ENCODE measurements at places on chromosomes 11 and 22.

- no peak for DNase-seq
Measured at GRCh38 chr22:40834619-40835018, 15.5 kb upstream of the SLC25A17 start.

GRCh38 chr11:14229472-14229871 is 129.5 kb downstream of the RRAS2 start:
- DNase-seq: no peak

GRCh38 chr11:66743271-66743968 is 14.4 kb upstream of the SPTBN2 start:
- DNase-seq: no peak

DNA sequence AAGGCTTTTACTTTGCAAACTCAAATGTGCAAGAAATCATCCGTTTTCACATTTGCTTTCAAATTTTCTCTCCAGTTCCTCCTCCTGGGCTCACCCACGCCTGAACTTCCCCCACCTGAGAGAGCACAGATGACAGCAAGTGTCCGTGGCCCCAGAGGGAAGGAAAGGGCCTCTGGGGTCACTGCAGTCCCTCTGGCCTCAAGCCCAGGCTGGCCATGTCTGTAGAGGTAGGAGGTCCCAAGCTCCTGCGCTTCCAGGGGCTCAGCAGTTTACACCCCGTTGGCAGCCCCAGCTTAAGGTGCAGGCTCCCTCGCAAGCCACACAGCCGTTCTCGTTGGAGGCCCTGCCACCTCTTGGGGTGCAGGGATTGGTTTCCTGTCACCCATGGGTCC is 40.5 kb upstream of the PRDM11 start:
- DNase-seq: no peak

DNA sequence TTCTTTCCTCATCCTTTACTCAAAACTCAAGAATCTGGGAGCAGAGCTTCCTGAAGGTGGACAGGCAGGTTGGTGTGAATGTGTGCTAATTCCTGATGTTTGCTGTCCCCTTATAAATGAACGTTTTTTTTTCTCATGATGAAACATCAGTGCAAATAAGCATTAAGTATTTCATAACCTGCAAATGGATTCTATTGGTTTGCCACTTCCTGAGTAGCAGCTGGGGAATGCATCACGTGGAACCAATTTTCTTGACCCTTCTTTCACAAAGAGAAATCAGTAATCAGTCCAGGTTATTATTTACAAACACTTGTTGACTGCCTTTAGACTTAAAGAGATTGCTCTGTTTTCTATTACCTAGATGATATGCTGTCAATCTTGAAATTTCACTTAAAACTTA is 40.1 kb upstream of the SCN3B start:
- no peak for DNase-seq

DNA sequence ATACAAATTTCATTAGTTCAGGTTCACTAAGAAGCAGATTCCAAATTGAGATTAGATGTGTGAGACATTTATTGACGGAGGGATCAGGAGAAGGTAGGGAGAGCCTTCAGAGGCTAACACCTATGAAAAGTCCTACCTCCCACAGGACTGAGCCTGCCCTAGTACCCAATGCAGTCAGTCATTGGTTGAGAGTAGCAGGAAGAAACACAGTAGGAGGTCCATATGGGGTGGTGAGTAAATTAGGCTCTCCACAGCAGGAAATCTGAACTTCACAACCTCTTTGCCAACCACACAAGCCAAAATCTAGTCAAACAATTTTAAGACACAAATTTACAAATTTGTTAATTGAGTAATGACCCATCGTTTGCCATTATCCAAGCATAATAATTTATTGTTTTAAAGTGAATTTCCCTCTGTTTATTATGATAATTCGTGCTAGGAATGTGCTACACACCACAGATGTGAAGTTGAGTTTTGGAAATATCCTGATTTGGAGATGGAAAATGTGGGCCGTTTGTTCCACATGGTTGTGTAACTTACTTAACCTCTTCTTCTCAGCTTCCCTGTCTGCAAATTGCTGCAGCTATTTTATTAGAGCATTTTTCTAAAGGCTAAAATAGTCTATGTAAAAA is 542.1 kb downstream of the ETS1 start:
- DNase-seq: no peak

DNA sequence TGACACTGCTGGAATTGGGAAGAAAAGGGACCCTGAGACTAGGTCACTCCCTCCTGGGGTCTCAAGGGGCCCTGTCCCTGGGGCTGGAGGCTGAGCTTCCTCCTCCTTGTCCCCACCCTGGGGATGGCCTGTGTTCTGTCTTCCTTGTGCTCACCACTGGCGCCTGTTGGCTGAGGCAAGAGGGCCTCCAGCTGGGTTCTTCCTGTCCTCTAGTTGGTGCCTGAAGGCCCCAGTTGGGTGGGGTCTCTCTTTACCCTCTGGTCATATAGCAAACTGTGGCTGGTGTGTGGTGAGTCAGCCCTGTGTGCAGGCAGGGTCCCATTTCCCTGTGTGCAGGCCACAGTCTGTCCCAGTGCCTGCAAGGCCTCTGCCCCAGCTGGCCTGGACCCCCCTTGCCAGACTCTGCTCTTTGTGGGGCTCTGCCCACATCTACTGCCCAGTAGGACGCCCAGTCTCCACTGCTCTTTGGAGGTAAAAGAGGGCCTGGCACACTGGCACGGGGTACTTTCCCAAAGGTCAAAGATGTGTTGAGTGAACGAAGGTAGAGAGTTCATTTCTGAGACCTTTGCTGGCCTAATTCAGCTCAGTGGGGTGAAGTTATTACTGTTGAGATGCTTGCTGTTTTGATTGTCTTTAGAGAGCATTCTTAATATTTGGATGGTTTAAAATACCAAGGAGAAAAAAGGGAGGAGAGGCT is 55.1 kb upstream of the CLDN5 start:
- DNase-seq: no peak

- no peak for DNase-seq
Measured at GRCh38 chr11:123137431-123138224, 57.4 kb downstream of the CLMP start.

DNA sequence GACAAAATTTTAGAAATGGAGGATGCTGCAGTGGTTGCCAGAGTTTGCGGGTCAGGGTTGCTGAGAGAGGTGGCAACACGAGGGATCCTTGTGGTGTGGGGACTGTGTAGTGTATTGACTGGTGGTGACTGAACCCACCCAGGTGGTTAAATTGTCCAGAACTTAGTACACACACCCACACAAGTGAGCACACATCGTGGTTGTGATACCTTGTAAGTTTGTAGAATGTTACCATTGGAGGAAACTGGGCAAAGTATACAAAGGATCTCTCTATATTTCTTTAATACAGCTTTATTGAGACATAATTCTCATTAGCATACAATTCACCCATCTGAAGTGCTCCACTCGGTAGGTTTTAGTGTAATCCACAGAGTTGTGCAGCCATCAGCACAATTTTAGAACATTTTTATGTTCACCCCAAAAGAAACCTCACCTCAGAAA is 56.1 kb downstream of the MED15 start:
- DNase-seq: no peak

- DNase-seq: no peak
Measured at GRCh38 chr11:34358258-34358727, 483 bp upstream of the ABTB2 start.

- peak; percentile 60 for DNase-seq
Measured at GRCh38 chr11:126989942-126990715, 10.4 kb downstream of the KIRREL3 start.

DNA sequence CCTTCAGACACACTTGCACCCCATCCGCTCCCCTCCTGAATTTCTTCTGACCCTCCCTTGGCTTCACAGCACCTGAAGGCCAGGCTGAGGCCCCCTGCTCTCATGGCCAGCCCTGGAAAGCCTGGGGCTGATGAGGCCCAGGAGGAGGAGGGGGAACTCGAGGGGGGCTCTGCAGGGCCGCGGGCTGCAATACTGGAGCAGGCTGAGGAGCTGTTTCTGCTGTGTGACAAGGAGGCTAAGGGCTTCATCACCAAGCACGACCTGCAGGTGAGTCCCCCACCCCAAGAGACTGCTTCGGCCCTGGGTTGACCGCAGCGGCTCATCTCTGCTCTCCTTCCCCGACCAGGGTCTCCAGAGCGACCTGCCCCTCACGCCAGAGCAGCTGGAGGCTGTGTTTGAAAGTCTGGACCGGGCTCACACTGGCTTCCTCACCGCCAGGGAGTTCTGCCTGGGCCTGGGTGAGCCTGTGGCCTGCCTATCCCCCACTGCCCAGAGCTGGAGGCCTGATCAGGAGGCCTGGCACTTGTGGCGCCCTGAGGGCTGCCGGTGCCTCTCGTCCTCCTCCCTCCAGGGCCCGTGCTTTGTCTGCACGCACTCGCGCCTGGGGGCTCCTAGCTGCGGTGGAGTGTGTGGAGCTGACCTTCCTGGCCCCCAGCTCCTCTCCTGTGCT is 922 bp downstream of the CRACR2B start:
- DNase-seq: no peak

- peak; percentile 70 for DNase-seq
Measured at GRCh38 chr11:9601037-9601875, 27.8 kb downstream of the WEE1 start.

DNA sequence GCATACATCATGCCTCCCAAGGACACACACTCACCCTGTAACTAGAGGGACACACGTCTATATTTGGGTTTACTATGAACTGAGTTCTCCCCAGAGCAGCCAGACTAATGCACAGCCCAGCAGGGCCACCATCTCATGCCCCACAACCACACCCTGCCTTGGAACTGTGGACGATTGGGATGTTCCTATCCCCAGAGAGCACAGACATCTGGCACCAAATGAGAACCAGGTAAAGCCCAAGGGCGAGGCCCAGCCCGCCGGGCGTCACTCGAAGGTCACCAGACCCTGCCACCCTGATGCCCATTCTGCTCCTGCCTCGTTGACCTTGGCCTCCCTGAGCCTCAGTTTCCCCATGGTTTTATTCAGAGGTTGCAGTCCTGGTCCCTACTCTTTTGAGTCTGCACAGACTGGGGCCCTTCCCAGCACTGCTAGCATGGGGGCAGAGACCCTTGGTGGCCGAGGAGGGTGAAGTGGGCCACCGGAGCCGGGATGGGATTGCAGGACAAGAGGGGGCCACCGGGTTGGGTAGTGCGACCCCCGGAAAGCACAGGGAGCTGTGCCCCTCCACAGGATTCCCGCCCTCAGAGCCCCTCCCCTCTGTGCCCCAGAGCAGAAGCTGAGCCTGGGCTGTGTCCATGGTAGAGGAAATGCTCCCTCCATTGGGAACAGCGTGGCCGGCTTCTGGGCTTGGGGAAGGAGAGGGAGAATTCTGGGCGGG is 56.8 kb downstream of the IGLL5 start:
- DNase-seq: no peak

DNA sequence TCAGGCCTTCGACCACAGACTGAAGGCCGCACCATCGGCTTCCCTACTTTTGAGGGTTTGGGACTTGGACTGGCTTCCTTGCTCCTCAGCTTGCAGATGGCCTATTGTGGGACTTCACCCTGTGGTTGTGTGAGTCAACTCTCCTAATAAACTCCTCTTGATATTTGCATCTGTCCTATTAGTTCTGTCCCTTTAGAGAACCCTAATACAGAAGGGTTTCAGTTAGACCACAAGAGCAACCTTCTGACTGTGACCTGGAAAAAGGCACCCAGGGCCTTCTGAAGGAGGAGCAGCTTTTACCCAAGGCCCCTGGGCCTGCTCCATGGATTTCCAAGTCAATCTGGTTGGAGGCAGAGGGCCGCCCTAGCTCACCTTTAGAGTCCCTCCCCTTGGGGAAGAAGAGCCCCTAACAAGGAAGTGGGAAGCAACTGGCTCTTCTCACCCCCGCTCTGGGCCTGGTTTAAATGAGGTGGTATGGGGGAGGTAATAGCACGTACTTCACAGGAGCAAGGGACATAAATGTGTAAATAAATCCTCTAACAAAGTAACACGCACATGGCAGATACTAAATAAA is 11.2 kb upstream of the CHST1 start:
- no peak for DNase-seq

- no peak for DNase-seq
Measured at GRCh38 chr11:87926250-87926970, 248.8 kb downstream of the RAB38 start.

- no peak for DNase-seq
Measured at GRCh38 chr11:34575671-34576070, 45.2 kb upstream of the EHF start.

DNA sequence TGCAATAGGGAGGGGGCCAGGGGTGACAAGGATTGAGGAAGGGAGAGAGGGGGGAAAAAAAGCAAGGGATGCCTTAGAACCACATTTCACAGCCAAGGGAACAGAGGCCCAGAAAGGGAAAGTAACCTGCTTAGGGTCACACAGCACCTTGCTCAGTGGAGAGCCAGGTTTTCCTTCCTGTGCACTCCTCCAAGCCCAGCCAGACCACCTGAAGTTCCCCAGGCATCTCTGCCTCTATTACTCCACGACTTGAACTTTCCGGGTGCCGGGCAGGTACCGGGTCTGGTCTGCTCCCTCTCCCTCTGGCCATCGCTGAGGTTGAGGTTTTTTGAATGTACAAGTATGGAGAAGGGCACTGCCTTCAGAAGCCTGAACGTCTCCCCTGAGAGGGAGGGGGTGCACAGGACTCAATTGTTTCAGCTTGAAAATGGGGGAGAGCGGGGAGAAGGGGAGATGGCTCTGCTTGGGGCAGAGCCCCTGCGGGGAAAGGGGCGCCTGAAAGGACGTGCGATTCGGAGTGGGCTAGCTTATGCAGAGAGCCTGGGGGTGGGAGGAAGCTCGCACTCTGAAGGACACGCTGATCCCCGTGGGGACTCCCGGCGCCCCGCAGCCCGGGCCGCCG is 516 bp upstream of the SERPINH1 start:
- no peak for DNase-seq

GRCh38 chr22:41888627-41889200 is 26.2 kb downstream of the SHISA8 start:
- no peak for DNase-seq

DNA sequence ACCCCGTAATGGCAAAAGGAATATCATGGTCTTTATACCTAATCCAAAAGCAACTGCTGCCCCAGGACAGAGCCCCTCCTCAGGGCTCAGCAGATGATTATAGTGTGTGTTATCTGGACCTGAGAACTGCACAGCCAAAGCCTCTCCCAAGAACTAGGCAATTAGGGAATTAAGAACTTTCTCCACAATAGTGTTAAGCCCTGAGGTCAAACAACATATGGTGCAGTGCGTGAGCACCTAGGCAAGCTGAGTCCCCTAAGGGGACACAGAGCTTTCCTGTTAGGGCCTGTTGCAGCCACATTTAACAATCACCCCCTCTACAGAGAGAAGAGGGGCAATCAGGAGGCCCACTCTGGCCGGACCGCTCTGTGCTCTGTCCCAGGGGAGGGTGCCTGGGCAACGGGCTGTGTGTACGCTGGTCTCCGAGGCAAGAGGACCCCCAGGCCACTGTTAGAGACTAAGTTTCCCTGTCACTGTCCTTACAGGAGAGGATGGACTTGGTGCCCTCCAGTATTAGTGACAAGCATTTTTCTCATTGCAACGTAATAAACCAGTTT is 1.4 kb upstream of the KCNJ5 start:
- no peak for DNase-seq

DNA sequence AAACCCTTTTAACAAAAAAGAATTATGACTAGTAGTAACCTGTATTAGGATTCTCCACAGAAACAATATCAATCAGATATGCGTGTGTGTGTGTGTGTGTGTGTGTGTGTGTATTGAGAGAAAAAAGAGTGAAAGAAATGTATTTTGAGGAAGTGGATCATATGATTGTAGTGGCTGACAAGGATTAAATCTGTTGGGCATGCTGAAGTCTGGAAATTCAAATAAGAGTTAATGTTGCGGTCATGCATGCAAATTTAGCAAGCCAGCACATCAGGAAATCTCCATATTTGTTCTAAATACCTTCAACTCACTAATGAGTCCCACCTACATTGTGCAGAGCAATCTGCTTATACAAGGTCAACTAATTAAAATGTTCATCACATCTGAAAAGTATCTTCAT is 46.8 kb upstream of the IGLL5 start:
- no peak for DNase-seq

All from GM18507 (cell line).